ENCODE measurements at places on chromosomes 3 and 15.

GRCh38 chr3:195905970-195906864, 2.1 kb downstream of the TNK2 start:
- peak; percentile 32 for DNase-seq

DNA sequence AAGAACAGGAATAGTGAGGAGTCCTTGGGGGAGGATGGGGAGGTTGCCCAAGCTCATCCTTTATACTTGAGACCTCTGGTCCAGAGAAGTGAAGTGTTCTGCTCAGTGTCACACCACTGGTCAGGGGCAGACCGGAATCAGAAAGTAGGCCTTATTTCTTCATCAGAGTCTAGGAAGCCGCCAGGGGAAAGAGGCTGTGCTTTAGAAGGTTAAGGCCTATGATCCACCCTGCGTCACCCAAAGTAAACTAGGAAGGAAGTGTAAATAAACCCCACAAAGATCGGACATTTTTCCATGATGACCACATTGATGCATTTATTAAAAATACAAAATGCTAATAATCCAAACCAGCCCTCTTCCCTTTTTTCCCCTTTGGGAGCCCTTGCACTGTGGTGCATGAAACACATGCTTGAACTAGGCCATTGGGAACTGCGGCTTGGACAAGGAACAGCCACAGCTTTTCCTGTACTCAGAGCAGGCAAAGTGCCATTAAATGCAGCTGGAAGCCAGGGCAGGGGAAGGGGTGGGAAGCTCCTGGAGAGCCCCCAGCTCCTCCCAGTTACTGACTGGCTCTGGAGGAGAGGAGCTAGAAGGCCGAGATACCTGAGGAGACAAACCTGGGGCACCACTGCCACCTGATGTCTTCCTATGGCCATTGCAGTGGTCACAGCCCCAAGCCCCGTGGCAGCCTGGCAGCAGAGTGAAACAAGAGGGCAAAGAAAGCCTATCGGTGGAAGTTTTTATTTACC, 37.0 kb downstream of the CDC25A start:
- peak; percentile 56 for DNase-seq

- DNase-seq, result no peak
Observed at GRCh38 chr15:89400116-89400781, 65.6 kb upstream of the POLG start.

DNA sequence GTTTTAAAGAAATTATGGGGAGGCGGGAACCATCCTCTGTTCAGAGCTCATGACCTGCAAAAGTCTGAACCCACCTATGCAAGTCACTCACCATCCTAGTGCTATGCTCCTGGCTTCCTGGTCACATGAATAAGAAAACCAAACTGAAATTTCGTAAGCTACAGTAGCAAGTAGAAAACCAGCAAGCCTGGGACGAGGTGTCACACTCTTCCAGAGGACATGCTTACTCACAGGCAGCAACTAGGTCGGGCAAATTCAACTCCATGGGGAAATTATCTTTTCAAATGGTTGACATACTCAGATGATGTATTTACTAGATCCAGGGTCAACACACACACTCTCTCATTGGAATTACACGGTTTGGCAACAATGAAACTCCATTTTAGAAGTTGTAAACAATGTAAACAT, 31.3 kb downstream of the LDHAL6B start:
- DNase-seq, result no peak

- no peak for DNase-seq
Observed at GRCh38 chr3:117842086-117842485, 1132.5 kb downstream of the TUSC7 start.

DNA sequence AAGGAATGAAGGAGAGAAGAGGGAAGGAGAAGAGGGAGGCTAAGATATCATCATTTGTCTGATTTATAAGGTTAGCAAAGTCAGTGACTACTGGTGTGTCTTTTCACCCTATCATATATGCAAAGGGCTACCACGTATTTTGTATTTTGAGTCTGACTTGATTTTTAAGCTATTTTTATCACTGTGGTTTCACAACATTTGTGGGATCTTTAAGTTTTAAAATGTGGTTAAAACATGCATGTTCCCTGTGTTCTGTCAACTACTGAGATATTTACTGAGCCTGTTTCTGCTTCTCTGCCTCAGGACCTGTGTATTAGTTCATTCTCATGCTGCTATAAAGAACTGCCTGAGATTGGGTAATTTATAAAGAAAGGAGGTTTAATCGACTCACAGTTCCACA, 22.5 kb upstream of the SPTSSB start:
- DNase-seq, result no peak

DNA sequence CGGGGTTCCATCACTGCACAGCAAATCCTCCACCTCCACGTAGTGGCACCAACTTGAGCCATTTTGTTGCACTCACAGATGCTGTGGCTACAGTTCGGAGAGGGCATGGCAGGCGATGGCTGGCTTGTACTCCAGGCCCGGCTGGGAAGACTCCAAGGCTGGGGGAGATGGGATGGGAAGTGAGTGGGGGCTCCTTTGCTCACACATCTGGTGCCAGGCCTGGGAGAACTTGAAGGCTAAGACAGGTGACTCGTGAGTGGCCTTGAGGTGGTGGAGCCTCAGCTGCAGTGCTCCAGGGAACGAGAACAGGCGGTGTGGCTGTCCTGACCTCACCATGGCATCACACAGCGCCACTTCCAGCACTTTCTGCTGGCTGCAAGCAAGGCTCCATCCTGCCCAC, 87.9 kb downstream of the PLXNA1 start:
- no peak for DNase-seq

DNA sequence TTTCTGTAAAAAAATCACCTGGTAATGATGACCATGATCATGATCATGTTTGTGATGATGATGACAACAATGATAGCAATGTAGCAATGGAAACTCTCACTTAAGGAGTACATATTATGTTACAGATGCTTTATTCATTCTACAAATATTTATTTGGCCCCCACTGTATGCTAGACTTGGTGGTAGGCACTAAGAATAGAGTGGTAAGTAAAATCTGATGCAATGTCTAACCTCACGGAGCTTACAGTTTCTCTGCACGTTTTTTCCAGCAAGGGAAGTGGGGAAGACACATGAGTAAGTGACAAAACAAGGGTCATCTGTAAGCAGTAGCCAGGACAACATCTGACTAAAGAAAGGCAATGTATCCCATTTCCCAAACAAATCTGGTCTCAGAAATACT, 199.4 kb upstream of the MRPL3 start:
- DNase-seq, result no peak

GRCh38 chr3:192651836-192652512, 75.4 kb downstream of the FGF12 start:
- DNase-seq, result no peak

DNA sequence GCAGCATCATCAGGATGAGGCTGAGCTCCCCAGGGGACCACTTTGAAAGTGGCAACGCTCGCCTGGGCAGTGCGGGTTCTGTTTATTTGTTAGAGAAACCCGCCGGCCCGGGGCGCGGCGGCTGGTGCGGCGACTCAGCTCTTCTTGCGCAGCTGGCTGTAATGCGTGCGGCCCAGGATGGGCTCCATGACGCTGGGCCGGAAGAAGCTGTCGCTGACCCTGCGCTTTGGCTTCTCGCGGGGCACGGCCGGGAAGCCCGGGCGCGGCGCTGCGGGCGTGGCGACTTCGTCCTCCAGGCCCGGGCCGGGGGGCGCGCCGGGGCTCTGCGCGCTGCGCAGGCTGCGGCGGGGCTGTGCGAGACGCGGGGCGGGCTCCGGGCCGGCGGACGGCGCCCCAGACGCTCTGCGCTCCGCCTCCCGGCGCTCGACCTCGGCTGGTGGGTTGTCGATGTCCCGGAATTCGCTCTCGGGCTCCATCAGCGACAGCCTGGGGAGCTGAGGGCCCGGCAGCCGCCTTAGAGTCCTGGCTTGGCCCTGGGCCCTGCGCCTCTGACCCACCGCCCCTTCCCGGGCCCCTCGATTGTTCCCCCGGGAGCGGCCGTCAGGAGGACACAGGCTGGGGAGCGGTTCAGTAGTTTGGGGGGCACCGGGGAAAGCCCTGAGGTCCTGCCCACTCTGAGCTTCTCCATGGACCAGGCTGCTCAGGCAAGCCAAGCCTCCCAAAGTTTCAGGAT, 10.3 kb upstream of the KIF7 start:
- no peak for DNase-seq

DNA sequence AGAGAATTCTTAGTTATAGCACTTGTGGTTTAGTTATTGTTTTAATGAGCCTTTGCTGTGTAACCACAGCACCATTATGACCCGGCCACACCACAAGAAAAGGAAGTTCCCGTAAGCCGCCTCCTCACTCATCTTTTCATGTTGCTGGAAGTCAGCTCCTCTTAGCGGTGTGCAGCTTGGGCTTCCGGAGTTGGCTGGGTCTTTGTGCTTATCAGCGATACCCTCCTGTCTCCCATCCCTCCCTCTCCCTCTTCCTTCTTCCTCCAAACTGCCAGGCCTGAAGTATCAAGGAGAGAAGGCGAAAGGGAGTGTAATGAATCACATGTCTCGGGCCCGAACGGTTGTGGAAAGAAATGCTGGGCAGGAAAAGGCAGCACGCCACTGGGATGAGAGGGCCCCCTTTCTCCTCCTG, 353.5 kb downstream of the MCTP2 start:
- peak; percentile 43 for DNase-seq
